ENCODE measurements at places on chromosomes 4 and X. TPM values are rescaled to one million over a fixed set of nuclear protein-coding genes. Genes with fewer than 3 reads are reported as not detected.

Gene RAB41
- not detected for total RNA-seq

DNA sequence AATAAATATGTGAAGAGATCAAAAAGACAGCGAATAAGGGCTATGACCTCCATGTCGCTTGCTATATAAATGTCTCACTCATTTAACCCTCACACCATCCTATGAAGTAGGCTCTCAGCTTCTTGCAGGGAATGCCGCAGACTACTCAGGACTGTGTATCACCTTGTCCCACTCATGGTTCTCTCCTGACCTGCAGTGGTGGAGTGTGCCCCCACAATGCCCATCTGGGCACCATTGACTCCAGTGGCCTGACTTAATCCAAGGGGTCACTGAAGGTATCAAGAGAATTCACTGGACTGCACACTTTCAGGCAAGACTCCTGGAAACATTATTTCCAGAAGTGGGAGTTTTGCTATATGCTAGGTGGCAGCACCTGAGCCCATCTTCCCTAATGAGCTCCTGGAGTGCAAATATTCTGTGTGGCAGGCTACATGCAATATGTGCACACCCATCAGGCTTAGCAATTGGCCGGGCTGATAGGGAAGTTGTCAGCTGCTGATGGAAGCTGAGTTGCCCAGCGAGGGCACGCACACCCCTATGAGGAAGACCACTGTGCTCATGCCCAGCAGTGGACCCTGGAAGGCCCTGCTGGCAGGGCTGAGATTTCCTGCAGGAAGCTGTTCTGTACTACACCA, 8.2 kb upstream of the EFNB1 start:
- no peak for DNase-seq
- H3K4me3 ChIP-seq, result no peak overlapping the region
- H3K4me1 ChIP-seq, result no peaks in the 10 kb centered on the region
- H3K36me3 ChIP-seq, result no peaks in the 10 kb centered on the region
- no peak overlapping the region for H3K27ac ChIP-seq

DNA sequence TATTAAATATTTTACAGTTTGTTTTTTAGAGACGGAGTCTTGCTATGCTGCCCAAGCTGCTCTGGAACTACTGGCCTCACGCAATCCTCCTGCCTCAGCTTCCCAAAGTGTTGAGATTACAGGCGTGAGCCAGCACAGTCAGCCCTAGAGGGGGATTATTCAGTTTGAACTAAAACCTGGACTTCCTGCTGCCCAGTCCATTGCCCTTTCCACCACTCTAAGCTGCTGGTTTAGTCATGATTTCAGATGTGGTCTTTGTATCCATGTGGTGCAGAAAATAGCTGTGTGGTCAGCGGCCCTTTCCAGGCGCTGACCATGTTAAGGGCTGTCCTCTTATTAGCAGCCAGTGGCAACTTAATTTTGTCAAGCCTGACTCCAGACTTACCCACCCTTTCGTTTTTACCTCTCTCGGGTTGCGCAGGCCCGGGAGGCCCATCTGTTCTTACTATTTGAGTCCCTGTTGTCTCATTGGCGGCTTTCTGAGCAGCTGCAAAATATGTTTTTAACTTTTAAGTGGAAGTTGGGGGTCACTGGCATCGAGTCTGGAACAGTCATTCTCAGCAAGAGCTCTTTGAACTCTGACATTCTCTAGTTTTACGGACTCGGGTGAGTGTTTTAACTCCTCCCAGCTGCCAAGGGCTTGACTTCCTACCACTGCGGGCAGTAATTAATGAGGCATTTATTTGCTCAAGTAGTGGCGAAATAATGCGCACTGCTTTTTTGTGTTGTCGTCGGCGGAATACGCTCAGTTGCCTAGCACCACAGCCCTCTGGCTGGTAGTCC, 773 bp upstream of the VMA21 start:
- H3K4me1 ChIP-seq, result peaks cover 65% of the 10 kb centered on the region
- no peaks in the 10 kb centered on the region for H3K36me3 ChIP-seq
- H3K4me3 ChIP-seq, result peak overlapping the region; percentile 64
- H3K27ac ChIP-seq, result peak overlapping the region; percentile 92

Gene PDCL2
- not detected for total RNA-seq

DNA sequence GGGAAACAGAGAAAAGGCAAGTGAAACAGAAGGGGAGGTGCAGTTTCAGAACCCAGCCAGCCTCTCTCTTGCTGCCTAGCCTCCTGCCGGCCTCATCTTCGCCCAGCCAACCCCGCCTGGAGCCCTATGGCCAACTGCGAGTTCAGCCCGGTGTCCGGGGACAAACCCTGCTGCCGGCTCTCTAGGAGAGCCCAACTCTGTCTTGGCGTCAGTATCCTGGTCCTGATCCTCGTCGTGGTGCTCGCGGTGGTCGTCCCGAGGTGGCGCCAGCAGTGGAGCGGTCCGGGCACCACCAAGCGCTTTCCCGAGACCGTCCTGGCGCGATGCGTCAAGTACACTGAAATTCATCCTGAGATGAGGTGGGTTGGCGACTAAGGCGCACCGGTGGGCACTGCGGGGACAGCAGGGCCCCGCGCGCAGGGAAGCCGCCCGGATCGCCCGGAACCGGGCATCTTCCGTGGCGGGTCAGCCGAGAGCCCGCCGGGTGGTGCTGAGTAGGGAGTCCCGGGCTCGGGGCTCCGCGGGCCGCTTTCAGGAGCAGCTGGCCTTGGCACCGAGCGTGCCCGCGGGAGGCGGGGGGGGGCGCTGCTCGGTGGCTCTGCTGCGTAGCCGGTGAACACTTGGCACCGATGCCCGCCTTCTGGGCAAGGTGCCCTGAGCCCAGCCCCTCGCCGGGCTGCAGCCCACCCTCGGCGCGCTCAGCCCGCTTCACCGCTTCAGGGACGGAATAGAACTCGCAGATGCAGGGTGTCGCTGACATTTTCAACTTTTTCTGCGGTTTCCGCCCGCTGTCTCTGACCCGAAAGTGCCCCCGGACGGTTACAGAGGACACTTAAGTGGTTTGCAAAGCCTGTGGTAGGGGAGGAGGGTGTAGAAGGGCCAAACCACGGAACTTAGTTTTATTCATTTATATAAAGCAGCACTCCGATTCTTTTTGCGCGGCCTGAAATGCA, at the start of gene CD38:
CD38 (plus strand) TSS at position 40 of the 953 bp plus-strand sequence; CDS start at position 127, 87 bp downstream.
- no peaks in the 10 kb centered on the region for H3K27me3 ChIP-seq
- H3K4me1 ChIP-seq, result peaks cover 34% of the 10 kb centered on the region
- DNase-seq, result peak; percentile 48
- H3K36me3 ChIP-seq, result no peaks in the 10 kb centered on the region
- H3K27ac ChIP-seq, result no peak within 1 kb of the TSS
- peak within 1 kb of the TSS; percentile 48 for H3K4me3 ChIP-seq

- H3K4me1 ChIP-seq, result peaks cover 10% of the 10 kb centered on the region
- no peak overlapping the region for H3K27ac ChIP-seq
- no peaks in the 10 kb centered on the region for H3K27me3 ChIP-seq
- no peaks in the 10 kb centered on the region for H3K36me3 ChIP-seq
Observed at GRCh38 chr4:6267573-6267972, 2.1 kb upstream of the WFS1 start.

- no peak for DNase-seq
- peaks cover 5% of the 10 kb centered on the region for H3K4me1 ChIP-seq
- H3K27me3 ChIP-seq, result no peaks in the 10 kb centered on the region
- no peak overlapping the region for H3K4me3 ChIP-seq
Observed at GRCh38 chr4:121714548-121714947, 17.8 kb upstream of the ANXA5 start.

- no peak for DNase-seq
- no peaks in the 10 kb centered on the region for H3K27me3 ChIP-seq
- H3K4me3 ChIP-seq, result no peak overlapping the region
- no peaks in the 10 kb centered on the region for H3K36me3 ChIP-seq
- no peak overlapping the region for H3K27ac ChIP-seq
Observed at GRCh38 chr4:166169111-166169510, 296.1 kb downstream of the TLL1 start.

Gene LGI2
- total RNA-seq, result not detected

GRCh38 chr4:122163767-122164166, 11.6 kb downstream of the BLTP1 start:
- no peak overlapping the region for H3K4me3 ChIP-seq
- no peaks in the 10 kb centered on the region for H3K36me3 ChIP-seq
- H3K4me1 ChIP-seq, result peaks cover 23% of the 10 kb centered on the region
- H3K27me3 ChIP-seq, result no peaks in the 10 kb centered on the region
- no peak for DNase-seq
- H3K27ac ChIP-seq, result no peak overlapping the region

Gene ADGRG2
- total RNA-seq, result not detected

Gene SMIM14
- 19.4 TPM for total RNA-seq

Gene NPY2R
- total RNA-seq, result not detected

Gene NPNT
- total RNA-seq, result not detected

DNA sequence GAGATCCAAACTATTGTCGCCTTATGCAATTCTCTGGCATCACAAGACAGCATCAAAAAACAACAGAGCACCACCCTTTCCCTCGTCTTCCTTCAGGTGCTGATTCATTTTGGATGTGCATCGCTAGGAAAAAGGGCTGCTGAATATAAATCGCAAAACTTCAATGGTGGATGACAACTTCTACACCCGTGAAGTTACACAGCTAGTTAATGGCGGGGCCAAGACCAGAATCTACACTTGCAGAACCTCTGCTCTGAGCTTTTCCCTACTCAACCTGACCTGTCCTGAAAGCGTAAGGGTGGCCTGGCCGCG, 674 bp downstream of the GNPDA2 start:
- H3K27me3 ChIP-seq, result no peaks in the 10 kb centered on the region
- H3K4me3 ChIP-seq, result peak overlapping the region; percentile 72
- peak overlapping the region; percentile 56 for H3K27ac ChIP-seq
- no peaks in the 10 kb centered on the region for H3K36me3 ChIP-seq
- peaks cover 37% of the 10 kb centered on the region for H3K4me1 ChIP-seq
- DNase-seq, result no peak

Gene XAGE1A
- total RNA-seq, result not detected

DNA sequence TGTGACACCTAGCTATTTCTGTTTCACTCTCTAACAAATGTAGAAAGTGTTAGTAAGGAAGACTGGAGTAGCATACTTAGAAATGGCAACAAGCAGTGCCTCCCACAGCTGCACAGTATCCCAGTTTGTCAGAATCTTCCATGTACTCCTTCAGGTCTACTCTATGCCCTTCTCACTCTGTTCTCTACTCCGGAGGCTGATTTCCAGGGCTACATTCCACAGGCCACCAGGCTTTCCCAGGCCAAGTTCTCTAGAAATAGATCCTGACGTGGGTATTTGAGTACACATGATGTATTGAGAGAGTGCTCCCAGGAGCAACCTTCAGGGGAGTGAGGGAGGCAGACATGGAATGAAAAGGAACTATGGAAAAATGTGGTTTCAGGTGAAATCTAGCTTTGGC, 177.3 kb upstream of the GK2 start:
- DNase-seq, result no peak
- no peak overlapping the region for H3K4me3 ChIP-seq
- no peaks in the 10 kb centered on the region for H3K36me3 ChIP-seq
- H3K27me3 ChIP-seq, result peaks cover 5% of the 10 kb centered on the region
- H3K27ac ChIP-seq, result no peak overlapping the region

Gene FHIP1A
- 2.6 TPM for total RNA-seq

DNA sequence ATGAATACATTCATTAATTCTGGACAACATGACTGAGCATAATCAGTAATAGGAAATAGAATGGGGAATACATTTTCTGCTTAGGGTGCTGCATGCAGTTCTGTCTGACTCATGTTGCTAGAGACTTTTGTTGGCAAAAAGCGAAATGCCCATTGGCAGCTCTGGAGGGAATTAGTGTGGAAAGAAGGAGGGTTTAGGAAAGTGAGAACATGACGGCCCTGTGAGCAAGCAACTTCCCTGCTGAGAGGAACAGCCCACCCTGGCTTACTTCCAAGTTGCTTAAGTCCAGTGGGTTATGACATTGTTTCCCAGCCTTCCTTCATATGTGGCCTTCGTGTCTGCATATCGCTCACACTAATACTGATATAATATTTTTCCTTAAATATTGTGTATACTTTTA, 13.8 kb downstream of the MAD2L1 start:
- H3K27me3 ChIP-seq, result no peaks in the 10 kb centered on the region
- H3K4me3 ChIP-seq, result no peak overlapping the region
- H3K4me1 ChIP-seq, result no peaks in the 10 kb centered on the region
- no peak overlapping the region for H3K27ac ChIP-seq

DNA sequence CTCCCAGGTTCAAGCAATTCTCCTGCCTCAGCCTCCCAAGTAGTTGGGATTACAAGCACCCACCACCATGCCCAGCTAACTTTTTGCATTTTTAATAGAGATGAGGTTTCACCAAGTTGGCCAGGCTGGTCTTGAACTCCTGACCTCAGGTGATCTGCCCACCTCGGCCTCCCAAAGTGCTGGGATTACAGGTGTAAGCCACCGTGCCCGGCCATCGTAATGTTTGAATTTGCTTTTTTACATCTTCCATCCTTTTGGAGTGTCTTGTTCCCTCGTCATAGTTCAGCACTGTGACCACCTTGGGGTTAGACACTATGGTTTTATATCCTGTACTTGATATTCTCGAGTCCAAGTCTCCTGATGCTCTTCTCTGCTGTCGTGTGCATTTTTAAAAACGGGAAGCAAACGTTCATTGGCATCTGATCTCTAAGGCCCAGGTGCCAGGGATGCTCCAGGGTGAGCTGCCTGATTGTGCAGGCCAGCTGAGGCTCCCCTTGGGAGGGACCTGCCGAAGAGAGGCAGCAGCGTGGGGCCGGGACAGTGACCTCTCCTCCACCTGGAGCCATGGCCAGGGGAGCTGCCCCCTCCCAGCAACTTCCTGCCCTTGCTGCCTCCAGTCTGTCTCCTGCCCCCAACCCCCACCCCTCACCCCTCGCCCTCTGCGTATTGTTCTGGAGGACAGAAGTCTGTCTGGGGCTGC, 16.7 kb downstream of the DGKQ start:
- no peaks in the 10 kb centered on the region for H3K4me1 ChIP-seq
- H3K36me3 ChIP-seq, result no peaks in the 10 kb centered on the region
- H3K27me3 ChIP-seq, result no peaks in the 10 kb centered on the region
- DNase-seq, result no peak
- no peak overlapping the region for H3K27ac ChIP-seq

Gene PHKA1
- 0.29 TPM for total RNA-seq

DNA sequence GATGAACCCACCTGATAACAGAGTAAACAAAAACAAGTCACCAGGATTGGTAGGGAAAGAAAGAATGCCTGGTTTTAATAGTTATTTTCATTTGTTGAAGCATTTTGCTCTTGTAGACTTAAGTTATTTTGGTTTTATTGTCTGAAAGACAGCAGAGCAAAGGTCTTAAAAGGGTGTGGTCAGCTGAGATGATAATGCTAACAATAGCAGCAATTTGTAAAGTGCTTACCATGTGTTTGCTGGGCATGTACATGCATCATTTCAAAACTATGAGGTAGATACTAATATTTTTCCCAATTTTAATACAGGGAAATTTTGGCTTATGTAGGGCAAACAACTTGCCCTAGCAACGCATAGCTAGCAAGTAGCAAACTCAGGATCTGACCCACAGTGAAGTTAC, 46.8 kb upstream of the SLC10A4 start:
- H3K4me1 ChIP-seq, result peaks cover 8% of the 10 kb centered on the region
- no peak overlapping the region for H3K27ac ChIP-seq
- H3K27me3 ChIP-seq, result no peaks in the 10 kb centered on the region
- DNase-seq, result no peak

- H3K27me3 ChIP-seq, result no peaks in the 10 kb centered on the region
- H3K4me3 ChIP-seq, result peak overlapping the region; percentile 9
- H3K4me1 ChIP-seq, result peaks cover 12% of the 10 kb centered on the region
- no peaks in the 10 kb centered on the region for H3K36me3 ChIP-seq
- DNase-seq, result no peak
Observed at GRCh38 chrX:103215425-103215991, 600 bp downstream of the BEX4 start.

GRCh38 chr4:164616961-164617360, 137.0 kb upstream of the SMIM31 start:
- DNase-seq, result no peak
- H3K36me3 ChIP-seq, result no peaks in the 10 kb centered on the region
- H3K4me3 ChIP-seq, result no peak overlapping the region
- H3K27ac ChIP-seq, result no peak overlapping the region

- H3K4me1 ChIP-seq, result no peaks in the 10 kb centered on the region
- H3K27me3 ChIP-seq, result no peaks in the 10 kb centered on the region
- no peak overlapping the region for H3K4me3 ChIP-seq
- H3K27ac ChIP-seq, result no peak overlapping the region
- DNase-seq, result no peak
Observed at GRCh38 chr4:123109139-123109538, 186.7 kb upstream of the NUDT6 start.

Gene TMSB15A
- not detected for total RNA-seq
